Activated T-cell treated with anti-CD3 and anti-CD28 coated beads for 4 hours (primary cell): ENCODE measurements at places on chromosomes 12 and 14.

- DNase-seq, result no peak
Measured at GRCh38 chr14:30078811-30079402, 151.3 kb upstream of the PRKD1 start.

GRCh38 chr12:5428332-5429221 is 3.3 kb upstream of the NTF3 start:
- DNase-seq, result no peak

DNA sequence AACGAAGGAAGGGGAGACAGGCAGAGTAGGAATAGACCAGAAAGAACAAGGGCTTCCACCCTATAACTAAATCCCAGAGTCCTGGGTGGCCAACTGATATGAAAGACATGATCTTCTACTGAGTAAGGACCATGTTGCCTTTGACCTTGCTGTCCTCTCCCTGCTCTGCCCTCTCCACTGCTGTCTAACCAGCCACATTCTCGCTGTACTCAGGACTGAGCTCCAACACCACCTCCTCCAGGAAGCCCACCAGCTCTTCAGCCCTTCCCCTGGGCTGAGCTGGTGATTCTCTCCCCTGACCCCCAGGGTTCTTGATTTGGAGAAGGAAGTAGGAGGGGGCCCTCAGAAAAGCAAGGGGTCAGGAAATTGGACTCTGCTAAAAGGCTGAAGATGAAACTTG is 159.2 kb downstream of the DICER1 start:
- DNase-seq, result no peak

DNA sequence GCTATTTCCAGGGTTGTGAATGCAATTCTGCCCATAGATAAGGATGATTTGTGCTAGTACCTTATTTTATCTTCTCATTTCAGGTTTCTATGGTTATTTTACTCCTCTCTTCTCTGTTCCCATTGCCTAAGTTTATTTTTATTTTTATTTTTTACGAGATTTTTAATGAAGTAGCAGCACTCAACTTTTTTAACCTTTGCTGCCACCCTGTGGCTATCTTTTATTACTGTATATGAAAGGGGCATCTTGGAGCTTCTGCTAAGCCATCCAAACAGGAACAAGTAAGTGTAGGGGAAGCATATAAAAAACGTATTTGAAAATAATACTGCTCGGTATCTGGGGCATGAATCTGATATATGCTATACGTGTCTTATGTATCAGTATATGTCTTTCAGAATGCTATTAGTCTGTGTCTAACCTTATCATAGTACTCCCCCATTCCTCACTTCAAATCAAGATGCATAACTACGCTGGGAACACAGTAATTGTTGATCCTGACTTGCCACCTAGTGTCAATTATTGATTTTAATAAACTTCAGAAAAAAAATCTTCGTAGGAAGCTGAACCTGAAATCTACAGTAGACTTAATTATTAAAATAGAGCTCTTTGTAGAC is 60.3 kb downstream of the KLRG1 start:
- no peak for DNase-seq

DNA sequence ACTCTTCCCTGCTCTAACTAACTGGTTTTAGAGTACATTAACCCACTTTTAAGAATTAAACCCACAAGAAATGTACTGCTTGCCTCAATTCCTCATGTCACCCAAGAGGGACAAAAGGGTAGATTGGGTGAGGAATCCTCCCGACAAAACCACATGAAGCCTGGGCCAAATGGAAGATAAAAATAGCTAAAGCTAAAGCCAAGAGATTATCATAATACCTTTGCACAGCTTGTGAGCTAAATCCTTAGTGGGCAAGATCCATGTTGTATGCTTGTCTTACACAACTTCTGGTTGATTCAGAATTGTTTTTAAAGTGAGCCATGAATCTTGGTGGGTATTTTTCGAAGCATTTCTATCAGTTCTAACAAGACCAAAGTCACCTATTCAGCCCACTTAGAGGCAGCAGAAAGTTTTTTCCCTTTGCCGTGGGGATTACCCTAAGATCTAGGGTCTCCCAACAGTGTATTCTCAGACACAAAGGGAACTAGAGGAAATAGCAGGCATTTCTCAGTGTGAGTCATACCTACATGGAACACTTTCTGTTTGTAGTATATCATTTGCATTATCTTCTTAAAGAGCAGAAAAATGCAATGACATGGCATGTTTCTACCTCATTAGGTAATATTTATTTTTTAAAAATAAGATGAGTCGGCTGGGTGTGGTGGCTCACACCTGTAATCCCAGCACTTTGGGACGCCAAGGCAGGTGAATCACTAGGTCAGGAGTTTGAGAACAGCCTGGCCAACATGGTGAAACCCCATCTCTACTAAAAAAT is 616.6 kb downstream of the KCNH5 start:
- DNase-seq, result no peak

- DNase-seq, result no peak
Measured at GRCh38 chr14:55711175-55711811, 131.3 kb downstream of the KTN1 start.

GRCh38 chr12:41325336-41325735 is 137.2 kb downstream of the PDZRN4 start:
- no peak for DNase-seq

- DNase-seq, result no peak
Measured at GRCh38 chr14:44896275-44897040, 65.3 kb downstream of the KLHL28 start.

DNA sequence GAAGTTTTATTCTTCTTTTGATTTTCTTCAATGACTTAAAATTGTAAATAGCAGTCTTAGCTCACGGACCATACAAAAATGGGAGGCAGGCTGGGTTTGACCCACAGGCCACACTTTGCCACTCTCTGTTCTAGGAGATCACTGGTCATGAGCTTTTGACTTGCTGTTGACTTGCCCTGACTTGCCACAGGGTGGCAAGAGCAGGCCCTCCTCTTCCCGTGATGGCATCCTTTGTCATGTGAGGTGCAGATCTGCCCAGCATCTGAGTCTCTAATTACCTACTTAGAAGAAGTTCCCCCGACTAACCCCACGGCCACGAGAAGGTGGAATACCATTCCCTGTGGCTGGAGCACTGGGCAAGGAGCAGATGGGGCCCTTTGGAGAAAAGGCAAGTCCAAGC is 81.0 kb upstream of the SCAF11 start:
- no peak for DNase-seq

- DNase-seq, result no peak
Measured at GRCh38 chr12:109952873-109953272, 43.3 kb downstream of the GIT2 start.

DNA sequence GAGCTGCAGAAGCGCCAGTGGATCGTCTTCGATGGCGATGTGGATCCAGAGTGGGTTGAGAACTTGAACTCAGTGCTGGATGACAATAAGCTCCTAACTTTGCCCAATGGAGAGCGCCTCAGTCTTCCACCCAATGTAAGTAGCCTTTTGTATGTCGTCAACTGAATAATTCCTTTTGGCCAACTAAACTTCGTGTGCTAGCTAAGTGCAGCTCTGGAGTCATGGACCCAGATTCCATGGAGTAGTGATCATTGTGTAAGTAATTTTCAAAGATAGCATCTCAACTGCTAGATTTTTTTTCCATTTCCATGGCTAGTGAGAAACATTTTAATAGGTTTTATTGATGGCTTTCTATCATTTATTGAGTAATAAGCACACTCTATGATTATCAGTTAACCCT is 48.0 kb downstream of the DYNC1H1 start:
- no peak for DNase-seq

- no peak for DNase-seq
Measured at GRCh38 chr12:105083551-105084105, 630 bp downstream of the ALDH1L2 start.

DNA sequence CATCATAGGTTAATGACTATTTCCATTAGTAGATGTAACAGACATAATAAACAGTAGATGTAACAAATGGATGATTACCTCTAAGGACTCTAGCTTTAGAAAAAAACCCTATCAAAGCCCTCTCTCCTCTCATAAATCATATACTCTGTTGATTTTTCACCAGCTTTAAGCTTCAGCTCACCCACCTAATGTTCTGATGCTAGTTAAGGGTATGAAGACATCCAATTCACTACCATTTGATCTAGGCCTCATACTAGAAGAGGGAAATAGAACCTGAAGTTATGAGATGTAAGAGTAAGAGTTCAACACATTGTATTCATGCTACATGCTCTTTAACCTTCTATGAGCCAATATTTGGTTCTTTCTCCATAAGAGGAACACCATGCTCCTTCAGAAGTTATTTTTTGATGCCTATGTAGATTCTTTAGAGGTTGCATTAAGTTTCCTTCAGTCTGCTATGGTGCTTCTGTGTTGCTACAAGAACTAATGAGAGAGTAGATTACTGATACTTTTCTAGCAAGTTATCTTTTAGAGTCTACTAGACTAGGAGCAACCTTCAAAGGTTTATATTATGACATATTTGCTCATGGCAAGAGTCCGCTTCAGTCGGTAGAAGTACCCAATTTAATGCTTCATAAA is 16.0 kb downstream of the A2M start:
- DNase-seq, result no peak

GRCh38 chr12:88084210-88084609 is 55.0 kb upstream of the C12orf50 start:
- DNase-seq, result no peak
